ENCODE measurements at places on chromosomes 16 and 17.

- DNase-seq: no peak
Observed at GRCh38 chr16:79082970-79083369, 517.6 kb downstream of the MAF start.

GRCh38 chr17:64507413-64507782 lies 621 bp downstream of the CEP95 start:
- DNase-seq: no peak

DNA sequence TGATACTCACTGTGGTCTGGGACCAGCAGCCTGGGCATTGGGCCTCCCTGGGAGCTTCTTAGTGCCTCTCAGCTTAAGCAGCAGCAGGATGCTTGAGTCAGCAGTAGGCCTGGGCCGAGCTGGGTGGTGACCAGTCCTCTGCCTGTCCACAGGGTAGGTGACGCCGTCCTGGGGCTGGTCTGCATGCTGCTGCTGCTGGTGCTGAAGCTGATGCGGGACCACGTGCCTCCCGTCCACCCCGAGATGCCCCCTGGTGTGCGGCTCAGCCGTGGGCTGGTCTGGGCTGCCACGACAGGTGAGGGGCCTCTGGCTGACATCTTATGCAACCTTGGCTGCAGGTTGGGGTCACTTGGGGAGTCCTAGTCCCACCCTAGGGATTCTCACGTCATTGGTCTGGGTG lies 7.4 kb downstream of the SLC26A11 start:
- DNase-seq: no peak

DNA sequence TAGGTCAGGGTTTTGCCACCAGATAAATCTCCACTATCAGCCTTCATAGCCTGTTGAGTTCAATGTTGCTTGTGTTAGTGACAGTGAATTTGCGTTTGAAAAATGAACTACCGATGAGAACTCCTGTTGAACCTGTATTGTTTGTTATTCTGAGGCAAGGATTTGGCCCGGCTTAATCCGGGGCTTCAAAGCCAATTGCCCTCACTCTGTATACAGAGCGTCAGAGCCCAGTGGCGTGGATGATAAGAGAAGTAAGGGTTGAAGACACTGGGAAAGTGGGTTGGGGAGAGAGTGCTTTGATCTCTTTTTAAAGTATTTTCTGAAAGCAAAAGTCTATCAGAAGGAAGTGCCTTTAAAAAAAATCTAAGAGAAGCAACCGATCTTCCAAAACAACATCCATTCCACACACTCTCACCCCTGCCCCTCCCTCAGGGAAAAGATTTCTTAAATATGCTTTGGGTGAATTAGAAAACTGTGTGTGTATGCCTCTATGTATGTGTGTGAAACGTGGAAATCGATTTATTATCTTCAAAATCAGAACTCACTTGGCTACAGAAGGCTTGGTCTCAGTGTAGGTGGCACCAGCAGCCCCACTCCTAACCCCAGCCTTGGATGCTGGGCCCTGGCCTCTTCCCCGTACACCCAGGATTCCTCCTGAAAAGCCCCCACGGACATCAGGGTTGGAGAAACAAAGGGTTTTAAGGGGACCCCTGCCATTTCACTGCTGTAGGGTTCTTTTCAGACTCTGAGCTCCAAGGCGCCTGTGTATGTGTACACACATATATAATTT lies 8.8 kb downstream of the TBX4 start:
- DNase-seq: no peak

- DNase-seq: no peak
Observed at GRCh38 chr17:3935825-3936355, 19.6 kb upstream of the P2RX1 start.
